ENCODE measurements at places on chromosomes 13 and 19.
A peak's percentile ranks its signal among the peaks of the same experiment; 100 is the strongest.

DNA sequence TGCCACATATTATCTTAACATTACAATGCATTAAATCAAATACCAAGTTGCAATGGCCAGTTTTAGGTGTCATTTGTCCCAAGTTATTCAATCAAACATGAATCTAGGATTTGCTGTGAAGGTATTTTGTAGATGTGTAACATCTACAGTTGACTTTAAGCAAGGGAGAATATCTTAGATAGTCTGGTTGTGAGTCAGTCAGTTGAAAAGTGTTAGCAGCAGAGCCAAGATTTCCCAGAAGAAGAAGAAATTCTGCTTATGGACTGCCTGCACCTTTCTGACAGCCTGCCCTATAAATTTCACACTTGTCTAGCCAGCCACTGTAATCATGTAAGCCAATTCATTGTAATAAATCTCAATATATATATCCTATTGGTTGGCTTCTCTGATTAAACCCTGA, 41.3 kb upstream of the INTS6 start:
- no peak for DNase-seq

- DNase-seq: no peak
Observed at GRCh38 chr13:83378908-83379307, 503.4 kb downstream of the SLITRK1 start.

GRCh38 chr13:99949679-99950413, 21.7 kb downstream of the ZIC5 start:
- DNase-seq: no peak

DNA sequence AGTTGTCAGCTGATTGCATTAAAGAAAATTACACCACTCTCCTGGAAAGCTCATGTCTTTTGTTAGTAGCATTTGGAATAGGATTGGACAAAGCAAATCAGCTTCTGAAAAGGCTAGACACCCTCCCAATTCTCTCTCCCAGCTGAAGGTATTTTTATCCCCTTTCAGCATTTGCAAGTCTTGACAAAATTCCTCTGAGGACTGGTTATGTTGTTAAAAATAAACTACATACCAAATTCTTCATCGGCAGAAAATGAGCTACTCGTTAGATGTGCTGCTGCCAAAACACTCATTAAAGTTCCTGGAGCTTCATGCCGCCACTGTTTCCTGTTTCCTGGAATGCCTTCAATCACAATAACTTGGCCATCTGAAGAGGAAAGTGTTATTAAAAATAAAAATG, 37.1 kb downstream of the UTP14C start:
- no peak for DNase-seq

DNA sequence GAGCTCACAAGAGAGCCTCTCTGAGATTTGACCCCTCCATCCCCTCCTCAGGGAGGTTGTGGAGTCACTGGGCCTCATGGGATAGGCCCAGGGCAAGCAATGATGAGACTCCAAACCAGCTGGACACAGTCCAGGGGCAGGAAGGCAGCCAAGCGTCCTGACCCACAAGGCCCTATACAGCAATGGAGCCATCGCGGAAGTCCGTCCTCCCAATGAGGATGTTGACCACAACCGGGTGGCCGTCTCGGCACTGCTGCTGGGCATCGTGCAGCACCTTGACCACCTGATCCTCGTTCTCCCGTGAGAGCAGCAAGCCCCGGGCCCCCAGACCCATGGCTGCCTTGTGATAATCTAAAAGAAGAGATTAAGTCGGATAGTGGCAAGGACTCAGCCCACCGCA, 7.9 kb downstream of the SYDE1 start:
- no peak for DNase-seq

GRCh38 chr19:36245210-36246005, 30.5 kb downstream of the ZNF146 start:
- no peak for DNase-seq

GRCh38 chr13:21333186-21333585, 125.9 kb downstream of the ZDHHC20 start:
- DNase-seq: no peak

GRCh38 chr19:16873594-16873993, 15.2 kb upstream of the F2RL3 start:
- no peak for DNase-seq

DNA sequence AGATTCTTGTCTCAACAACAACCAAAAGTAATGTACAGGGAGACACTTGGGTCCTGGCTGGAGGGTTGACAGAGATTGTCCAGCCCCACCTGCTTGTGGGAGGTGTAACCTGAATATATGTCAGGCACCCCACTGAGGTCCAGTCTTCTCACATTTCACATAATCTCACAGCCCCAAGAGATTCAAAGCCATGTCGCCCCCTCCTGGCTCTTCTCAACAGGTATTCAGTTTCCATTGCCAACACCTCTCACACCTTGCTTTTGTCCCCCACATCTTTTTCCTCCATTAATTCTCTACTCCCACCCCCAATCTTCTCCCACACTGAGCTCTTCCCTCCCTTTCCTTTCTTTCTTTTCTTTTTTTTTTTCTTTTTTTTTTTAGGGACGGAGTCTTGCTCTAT, 11.2 kb downstream of the UNC13A start:
- DNase-seq: no peak

DNA sequence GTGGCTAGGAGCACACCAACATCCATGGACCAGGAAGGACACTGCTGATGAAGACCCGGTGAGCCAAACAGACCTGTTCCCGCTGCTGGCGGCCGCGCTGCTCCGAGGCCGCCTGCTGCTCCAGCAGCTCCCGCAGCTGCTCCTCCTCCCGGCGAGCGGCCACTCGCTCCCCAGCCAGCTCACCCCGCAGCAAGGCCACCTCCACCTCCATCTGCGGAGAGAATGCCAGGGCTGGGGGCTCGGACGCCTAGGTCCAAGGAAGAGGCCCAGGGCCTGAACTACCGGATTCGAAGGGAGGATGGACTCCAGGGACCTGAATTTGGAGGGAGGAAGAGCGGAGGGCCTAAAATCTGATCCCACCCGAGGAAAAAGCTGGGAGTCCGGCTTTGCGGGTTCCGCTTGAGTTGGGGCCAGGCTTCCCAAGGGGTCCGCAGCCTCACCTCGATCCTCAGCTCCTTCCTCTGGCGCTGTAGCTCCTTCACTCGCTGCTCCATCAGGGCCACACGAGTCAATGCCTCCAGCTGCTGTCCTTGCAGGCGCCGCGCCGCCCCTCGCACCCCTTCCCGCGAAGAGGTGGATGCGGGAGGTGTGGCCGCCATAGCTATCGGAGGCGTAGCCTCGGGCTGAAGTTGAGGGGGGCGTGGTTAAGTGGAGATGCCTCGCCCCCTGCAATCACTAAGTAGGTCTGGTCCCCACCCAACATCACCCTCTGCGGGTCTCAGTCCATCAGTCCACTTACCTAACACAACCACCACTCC, 2.7 kb downstream of the PHLDB3 start:
- DNase-seq: no peak

- no peak for DNase-seq
Observed at GRCh38 chr13:27658546-27658945, 36.9 kb downstream of the POLR1D start.

DNA sequence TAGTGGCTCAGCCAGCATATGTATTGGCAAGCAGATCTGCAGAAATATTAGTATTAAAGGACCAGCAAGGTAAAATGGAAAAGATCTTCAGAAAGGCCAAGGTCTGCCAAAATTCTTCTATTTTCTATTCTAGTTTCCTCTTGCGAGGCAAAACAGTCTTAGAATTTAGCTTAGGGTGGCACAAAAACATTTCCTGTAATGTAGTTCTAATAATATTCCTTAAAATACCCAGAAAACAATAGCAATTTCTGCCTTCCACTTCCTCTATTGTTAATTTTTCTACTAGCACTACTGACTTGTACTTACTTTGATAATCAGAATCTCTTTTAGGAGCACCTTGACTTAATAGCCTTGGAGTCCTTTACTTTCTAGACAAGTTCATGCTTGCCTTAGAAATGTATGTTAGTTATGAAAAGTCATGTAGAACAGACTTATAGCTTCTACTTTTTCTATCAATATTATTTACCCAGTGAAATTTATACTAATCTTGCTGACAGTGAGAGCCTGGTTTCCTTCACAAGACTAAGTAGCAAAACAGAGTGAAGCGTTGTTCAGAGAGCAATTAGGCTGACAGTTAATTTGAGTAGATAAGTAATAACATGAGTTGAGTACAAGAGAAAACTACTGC, 23.9 kb upstream of the LPAR6 start:
- no peak for DNase-seq

DNA sequence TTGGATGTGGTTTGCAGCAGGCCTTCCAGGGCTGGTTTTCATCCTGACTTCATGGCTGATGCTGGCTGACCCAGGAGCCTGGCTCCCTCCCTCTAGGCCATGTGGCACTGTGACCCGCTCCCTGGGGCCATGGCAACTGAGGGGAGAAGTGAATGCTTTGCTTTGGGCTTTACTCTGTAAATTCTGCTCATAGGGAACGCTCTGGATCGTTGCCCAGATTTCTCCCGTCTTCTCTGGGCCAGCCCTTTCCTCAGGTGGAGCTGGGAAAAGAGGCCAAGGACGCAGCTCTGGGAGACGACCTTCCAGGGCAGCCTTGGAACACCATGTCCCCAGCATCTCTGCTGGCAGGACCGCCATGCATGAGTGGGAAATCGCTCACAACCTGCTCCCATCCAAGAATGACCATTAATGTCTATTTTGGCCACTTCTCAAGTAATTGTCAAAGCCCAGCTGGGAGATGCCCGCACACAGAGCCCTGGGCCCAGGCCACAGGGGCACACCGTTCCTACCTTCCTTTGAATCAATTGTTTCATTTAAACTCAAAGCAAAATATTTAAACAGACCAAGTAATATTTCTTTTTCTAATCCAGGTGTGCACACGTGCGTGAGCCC, 321.8 kb downstream of the TEX29 start:
- DNase-seq: no peak

- no peak for DNase-seq
Observed at GRCh38 chr19:5230730-5231555, 109.7 kb downstream of the PTPRS start.

DNA sequence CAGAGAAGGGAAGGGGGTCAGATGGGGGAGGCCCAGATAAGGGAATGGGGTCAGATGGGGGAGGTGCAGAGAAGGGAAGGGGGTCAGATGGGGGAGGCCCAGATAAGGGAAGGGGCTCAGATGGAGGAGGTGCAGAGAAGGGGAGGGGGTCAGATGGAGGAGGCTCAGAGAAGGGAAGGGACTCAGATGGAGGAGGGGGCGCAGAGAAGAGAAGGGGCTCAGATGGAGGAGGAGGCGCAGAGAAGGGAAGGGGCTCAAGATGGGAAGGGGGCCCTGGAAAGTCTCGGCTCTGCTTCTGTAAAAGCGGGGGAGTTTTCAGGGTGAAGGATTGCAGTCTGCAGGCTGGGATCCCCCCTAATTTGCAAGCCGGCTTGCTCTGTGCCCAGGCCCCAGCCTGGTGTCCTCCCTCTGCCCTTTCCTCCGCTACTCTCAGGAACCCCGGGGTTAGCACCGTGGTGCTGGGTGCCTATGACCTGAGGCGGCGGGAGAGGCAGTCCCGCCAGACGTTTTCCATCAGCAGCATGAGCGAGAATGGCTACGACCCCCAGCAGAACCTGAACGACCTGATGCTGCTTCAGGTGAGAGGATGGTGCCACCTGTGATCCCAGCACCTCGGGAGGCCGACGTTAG, 1.6 kb downstream of the AZU1 start:
- DNase-seq: no peak

- DNase-seq: peak; percentile 66
Observed at GRCh38 chr19:5470264-5470671, 15.1 kb downstream of the ZNRF4 start.

DNA sequence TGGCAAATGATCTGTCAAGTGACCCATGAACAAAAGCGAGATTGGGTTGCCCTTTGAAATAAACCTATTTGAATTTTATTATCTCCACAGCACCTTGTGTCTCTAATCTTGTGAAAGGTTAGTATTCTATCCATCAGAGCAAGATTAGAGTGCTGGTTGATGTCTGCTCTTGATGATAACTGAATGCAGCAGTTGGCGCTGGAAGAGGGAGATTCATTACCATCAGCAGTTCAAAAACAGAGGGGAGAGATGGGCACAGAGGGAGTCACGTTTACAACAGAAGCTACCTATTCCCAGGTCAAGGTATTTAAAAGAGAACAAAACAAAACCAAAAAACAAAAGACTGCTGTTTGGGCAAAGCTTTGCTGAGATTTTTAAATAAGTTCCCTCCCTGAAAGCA, 588.1 kb downstream of the GPC6 start:
- DNase-seq: no peak

DNA sequence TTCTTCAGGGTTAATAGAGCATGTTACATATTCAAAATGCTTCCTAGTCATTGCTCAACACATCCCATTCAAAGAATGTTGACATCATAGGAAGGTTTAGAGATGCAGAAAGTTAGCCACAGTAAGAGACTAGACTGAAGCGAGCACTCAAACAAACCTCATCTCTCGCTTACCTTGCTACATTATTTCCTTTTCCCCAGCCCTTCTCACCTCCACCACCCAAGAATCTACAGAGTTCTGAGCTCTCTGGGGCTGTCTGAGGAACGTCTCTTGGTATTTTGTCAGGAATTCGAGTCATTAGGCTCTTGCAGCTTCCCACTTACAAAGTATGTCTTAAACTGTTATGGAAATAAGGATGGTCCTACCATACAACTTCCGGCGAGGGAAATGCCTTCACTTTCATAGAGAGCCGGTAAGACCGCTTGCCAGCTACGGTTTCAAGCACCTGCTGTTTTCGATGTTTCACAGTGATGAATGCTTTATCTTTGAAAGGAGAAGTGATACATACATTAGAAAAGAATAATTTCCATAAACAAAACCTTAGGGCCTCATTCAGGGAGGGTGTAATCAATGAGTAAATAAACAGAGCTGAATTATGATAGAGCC, 65.1 kb downstream of the FLT1 start:
- DNase-seq: no peak

DNA sequence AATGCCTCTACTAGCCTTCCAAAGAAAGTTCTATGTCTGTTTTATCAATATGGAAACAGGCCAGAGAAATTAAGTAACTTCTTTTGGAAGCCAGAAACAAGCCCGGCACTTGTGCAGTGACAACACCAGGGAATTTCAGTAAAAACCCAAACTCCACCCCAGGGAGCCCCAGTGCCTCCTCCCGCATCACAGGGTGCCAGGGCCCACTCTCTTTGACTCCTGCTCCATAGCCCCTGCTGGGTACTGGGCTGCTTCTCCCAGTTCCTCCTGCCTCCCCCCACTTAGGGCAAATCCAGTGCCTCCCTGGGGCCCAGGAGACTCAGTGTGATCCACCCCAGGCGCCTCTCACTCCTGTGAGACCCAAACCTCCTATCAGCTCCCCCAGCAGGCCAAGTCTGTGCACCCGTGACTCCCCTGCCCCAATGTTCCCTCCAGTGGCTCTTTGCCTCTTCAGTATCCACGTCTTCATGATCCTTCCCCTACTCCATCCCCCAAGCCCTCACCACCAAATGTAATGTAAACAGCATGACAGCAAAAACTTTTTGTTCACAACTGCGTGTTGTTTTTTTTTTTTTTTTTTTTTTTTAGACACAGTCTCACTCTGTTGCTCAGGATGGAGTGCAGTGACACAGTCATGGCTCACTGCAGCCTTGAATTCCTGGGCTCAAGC, 2.3 kb upstream of the FFAR3 start:
- no peak for DNase-seq
